ENCODE measurements at places on chromosomes 16 and 17. TPM values are rescaled to one million over a fixed set of nuclear protein-coding genes. Genes with fewer than 3 reads are reported as not detected.
A peak's percentile ranks its signal among the peaks of the same experiment; 100 is the strongest.

TNFAIP1 gene
- total RNA-seq, result 87.0 TPM

GRCh38 chr16:13767215-13767614 lies 152.7 kb upstream of the ERCC4 start:
- no peaks in the 10 kb centered on the region for H3K36me3 ChIP-seq
- no peaks in the 10 kb centered on the region for H3K27me3 ChIP-seq
- H3K4me1 ChIP-seq, result no peaks in the 10 kb centered on the region
- H3K27ac ChIP-seq, result no peak overlapping the region
- H3K4me3 ChIP-seq, result no peak overlapping the region

CHST4 gene
- total RNA-seq, result not detected

- H3K27ac ChIP-seq, result no peak overlapping the region
- no peaks in the 10 kb centered on the region for H3K4me1 ChIP-seq
- H3K4me3 ChIP-seq, result no peak overlapping the region
- DNase-seq, result no peak
These were observed 73.8 kb upstream of the ATP2A3 start for GRCh38 chr17:4038076-4038475.

GRCh38 chr16:63323722-63324705 lies 1287.8 kb upstream of the CDH8 start:
- H3K27ac ChIP-seq, result no peak overlapping the region

DNA sequence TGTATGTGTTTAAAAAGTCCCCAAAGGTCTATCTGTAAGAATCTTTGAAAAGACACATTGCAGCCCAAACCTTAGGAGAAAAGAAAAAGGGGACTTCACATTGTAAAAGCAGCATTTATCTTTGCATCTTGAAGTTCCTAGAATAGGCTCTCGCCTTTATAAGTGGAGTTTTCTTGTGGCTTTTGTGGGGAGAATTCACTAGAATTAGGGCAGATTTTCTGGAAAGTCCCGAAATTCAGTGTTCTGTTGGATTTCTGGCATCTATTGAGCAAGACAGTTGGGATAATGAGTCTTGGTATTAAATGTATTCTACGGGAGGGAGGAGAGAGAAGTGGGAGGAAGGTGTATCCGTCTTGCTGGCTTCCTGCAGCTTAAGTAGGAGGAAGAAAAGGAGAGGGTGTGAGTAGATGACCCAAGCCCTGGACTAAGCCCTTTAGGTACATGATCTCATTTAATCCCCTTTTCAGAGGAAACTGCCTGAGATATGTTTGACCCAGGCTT lies 62.6 kb downstream of the PRKCA start:
- H3K36me3 ChIP-seq, result no peaks in the 10 kb centered on the region
- H3K27me3 ChIP-seq, result no peaks in the 10 kb centered on the region
- H3K4me1 ChIP-seq, result peaks cover 4% of the 10 kb centered on the region
- H3K4me3 ChIP-seq, result no peak overlapping the region
- H3K27ac ChIP-seq, result no peak overlapping the region

DNA sequence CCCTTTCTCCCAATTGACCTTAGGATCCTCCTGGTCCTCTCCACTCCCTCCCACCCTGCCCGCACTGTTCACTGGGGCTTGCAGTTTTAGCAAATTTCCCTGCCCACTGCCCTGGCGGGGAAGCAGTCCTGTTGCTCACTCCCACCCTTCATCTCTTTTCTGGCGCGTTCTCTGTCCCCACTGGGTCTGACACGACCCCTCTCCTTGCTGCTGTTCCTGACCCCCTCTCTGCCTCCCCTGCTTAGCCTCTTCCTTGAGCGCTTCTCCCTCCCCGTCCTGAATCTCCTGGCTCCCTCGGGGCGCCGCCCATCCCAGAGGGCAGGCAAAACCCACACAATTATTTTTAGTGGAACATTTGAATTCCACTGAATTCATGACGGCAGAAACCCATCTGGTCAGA lies 1796.4 kb downstream of the TP53TG3F start:
- no peaks in the 10 kb centered on the region for H3K4me1 ChIP-seq
- no peaks in the 10 kb centered on the region for H3K36me3 ChIP-seq

KRTAP9-4 gene
- not detected for total RNA-seq

DNA sequence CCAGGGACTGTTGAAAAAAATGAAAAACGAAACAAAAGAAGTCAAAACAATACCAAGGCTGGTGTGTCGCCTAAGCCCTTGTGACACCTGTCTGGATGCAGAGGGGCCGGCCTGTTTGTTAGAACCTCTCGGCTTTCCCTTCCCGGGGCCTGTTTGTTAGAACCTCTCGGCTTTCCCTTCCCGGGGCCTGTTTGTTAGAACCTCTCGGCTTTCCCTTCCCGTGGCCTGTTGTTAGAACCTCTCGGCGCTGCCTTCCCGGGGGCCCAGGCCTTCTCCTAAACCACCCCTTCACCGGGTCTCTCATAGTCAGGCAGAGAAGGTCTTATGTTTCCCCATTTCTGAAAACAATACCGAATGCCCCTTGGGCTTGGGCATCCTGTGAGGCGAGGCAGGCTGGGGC lies 180.0 kb downstream of the BANP start:
- H3K27me3 ChIP-seq, result no peaks in the 10 kb centered on the region
- H3K27ac ChIP-seq, result no peak overlapping the region
- no peak overlapping the region for H3K4me3 ChIP-seq
- H3K4me1 ChIP-seq, result no peaks in the 10 kb centered on the region
- no peak for DNase-seq

DNA sequence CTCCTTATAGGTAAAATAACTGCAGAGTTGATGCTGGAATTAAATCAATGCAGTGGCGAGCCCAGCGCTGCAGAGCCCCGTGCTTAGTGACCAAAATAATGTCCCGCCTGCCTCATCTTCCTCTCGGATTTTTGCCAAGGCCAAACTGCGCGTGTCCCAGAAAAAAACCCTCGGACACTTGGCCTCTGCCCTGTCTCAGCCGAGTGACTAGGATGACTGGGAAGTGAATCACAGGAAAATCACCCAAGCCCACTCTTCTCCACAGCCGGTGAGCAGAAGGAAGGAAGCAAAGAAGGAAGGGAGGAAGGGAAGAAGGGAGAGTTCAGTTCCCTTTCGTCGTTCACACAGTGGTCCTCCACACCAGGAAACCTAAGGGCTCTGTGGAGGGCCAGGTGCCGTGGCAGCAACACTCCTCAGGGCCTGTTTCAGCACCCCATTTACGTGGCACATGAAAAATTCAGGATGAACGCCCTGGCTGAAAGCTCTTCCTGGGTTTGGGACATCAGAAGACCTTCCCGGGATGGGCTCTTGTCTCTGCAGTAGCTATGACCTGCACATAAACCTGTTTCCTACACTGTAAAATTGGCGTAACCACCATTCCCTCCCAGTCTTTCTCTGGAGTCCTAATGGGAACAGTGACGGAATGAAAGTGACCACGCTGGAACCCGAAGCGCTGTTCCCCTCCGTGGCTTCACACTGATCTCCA lies 25.4 kb upstream of the HOXB13 start:
- H3K4me3 ChIP-seq, result no peak overlapping the region
- DNase-seq, result no peak
- peaks cover 4% of the 10 kb centered on the region for H3K4me1 ChIP-seq
- H3K36me3 ChIP-seq, result no peaks in the 10 kb centered on the region
- H3K27me3 ChIP-seq, result peaks cover 96% of the 10 kb centered on the region

DNA sequence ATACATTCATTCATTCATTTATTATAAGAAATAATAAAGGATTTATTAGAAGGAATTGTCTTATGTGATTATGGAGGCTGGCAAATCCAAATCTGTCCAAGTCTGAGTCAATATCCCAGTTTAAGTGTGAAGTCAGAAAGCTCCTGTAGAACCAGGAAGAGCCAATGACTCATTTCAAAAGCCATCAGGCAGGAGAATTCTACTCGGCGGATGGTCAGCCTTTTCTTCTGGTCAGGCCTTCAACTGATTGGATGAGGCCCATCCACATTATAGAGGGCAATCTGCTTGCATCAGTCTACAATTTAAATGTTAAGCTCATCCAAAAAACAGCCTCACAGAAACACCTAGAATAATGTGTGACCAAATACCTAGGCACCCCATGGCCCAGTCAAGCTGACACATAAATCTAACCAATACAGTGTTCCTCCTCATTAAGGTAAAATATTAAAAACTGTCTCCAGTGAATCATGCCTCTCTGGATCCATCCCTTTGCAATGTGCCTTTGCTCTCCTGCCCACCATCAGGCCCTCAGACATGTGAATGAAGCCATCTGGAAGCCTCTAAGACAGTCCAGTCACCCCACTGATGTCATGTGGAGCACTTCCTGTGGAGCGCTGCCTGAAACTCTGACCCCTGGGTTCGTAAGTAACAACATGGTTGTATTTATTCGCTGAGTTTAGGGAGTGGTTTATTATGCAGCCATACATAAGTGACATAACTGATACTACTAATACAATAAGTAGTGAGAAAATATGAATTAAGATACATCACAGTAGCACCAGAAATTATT lies 69.2 kb upstream of the WSB1 start:
- no peak overlapping the region for H3K27ac ChIP-seq
- peak; percentile 18 for DNase-seq
- peaks cover 3% of the 10 kb centered on the region for H3K27me3 ChIP-seq
- no peak overlapping the region for H3K4me3 ChIP-seq

GRCh38 chr17:9768381-9768934 lies 22.9 kb downstream of the DHRS7C start:
- no peaks in the 10 kb centered on the region for H3K4me1 ChIP-seq
- H3K27me3 ChIP-seq, result peaks cover 2% of the 10 kb centered on the region
- peak; percentile 1 for DNase-seq
- no peaks in the 10 kb centered on the region for H3K36me3 ChIP-seq

MRTFB gene
- 24.5 TPM for total RNA-seq

DNA sequence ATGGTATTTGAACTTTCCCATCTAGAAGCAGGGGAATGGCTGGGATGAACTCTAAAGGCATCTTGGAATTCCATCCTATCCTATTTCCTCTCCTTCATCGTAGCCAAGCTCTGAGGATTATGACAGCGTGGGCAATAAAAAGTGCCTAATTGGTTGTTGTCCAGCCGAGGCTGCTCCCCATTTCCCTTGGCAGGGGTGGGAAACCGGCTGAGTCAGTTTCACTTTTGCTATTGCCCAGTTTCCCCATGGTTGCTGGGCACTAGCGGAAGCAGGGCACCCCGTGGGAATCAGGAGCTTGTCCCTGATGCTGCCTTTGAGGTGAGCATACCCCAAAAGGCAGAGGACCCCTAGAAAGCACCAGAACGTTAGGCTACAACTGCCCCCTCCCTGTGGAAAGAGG lies 13.8 kb upstream of the SP2 start:
- no peaks in the 10 kb centered on the region for H3K36me3 ChIP-seq
- peaks cover 7% of the 10 kb centered on the region for H3K27me3 ChIP-seq
- no peak overlapping the region for H3K4me3 ChIP-seq
- peaks cover 15% of the 10 kb centered on the region for H3K4me1 ChIP-seq
- no peak overlapping the region for H3K27ac ChIP-seq
- no peak for DNase-seq

MRPL45 gene
- 30.0 TPM for total RNA-seq

DNA sequence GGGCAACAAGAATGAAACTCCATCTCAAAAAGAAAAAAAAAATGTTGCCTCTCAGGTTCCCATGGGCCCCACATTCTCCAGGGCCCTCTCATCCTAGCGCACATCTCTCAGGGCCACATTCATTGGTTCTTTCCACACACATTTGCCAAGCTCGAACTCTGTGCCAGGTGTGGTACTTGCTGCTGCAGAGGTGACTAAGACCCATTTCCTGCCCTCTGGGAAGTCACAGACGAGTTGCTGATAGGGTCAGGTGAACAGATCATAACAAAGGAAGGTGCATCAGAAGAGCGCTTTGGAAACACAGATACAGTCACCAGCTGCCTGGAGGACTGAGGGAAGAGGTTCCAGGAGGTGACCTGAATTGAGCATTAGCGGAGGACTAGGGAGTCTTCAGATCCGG lies 1.0 kb downstream of the GSDMA start:
- no peak overlapping the region for H3K4me3 ChIP-seq
- H3K4me1 ChIP-seq, result no peaks in the 10 kb centered on the region
- no peak overlapping the region for H3K27ac ChIP-seq
- no peak for DNase-seq

SGCA gene
- total RNA-seq, result not detected

NAGS gene
- 0.91 TPM for total RNA-seq

GRCh38 chr16:11800382-11800718 lies 3.3 kb upstream of the ZC3H7A start:
- H3K4me3 ChIP-seq, result no peak overlapping the region
- H3K27me3 ChIP-seq, result no peaks in the 10 kb centered on the region
- peaks cover 31% of the 10 kb centered on the region for H3K4me1 ChIP-seq
- H3K27ac ChIP-seq, result no peak overlapping the region
- H3K36me3 ChIP-seq, result no peaks in the 10 kb centered on the region

DNA sequence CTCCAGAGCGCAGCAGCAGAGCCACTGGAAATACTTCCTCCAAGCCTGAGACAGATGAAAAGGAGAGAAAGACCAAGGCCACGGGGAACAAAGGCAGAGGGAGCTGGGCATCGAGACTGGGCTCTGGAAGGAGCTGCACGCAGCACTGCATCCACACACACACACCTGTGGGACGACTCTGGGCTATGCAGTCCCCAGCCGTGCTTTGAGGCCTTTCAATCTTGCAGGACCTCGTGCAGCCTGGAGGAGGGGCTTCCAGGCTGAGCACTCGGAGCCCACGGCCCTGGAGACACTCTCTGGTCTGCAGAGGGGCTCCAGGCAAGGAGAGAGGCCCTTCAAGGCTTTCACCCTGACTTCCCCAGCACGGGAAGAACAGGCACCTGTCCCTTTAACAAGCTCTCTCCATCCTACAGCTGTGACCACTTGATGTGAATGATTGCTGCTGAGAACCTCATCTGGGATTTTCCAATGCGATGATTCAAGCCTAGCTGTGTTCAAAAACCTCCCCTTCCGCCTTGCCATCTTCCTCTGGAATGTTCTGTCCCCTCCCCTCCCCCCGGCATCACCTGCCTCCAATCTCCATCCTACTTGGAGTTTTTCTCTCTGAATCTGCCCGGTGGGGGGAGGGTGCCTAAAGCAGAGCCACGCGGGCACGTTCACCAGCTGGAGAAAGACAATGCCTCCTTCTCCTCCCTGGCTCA lies 37.5 kb downstream of the RBFOX3 start:
- no peak for DNase-seq
- no peaks in the 10 kb centered on the region for H3K36me3 ChIP-seq
- H3K27ac ChIP-seq, result no peak overlapping the region
- H3K27me3 ChIP-seq, result no peaks in the 10 kb centered on the region
- no peak overlapping the region for H3K4me3 ChIP-seq

KRTAP4-3 gene
- total RNA-seq, result not detected

DNA sequence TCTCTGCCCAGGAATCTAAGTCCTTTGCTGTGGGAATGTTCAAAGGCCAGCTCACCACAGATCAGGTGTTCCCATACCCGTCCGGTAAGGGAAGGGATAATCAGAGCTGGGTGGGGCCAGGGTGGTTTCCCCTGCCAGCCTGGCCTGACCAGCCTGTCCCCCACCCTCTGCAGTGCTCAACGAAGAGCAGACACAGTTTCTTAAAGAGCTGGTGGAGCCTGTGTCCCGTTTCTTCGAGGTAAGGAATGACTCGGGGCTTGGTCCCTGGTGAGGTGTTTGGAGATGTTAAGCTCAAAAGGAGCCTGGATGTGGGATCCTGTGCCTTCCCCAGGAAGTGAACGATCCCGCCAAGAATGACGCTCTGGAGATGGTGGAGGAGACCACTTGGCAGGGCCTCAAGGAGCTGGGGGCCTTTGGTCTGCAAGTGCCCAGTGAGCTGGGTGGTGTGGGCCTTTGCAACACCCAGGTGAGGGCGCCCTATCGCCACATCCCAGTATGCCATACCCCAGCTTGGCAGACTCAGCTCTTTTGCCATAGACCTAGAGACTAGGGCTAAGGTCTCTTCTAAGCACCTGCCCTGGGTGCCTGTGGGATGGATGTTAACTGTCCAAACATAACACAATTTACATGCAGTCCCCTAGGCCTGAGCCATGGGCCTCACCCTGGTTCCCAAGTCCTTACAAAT lies 997 bp downstream of the ACADVL start:
- no peaks in the 10 kb centered on the region for H3K27me3 ChIP-seq
- H3K4me1 ChIP-seq, result peaks cover 32% of the 10 kb centered on the region
